OCI-LY7 (cell line): ENCODE measurements at places on chromosomes 1 and 21. TPM values are rescaled to one million over a fixed set of nuclear protein-coding genes. Genes with fewer than 3 reads are reported as not detected.

The CR1L gene
- not detected in 2 replicates for total RNA-seq

The KCNE1 gene
- 0.15 and 0.24 TPM in 2 replicates for total RNA-seq

The SEMA4A gene
- 196 and 205 TPM in 2 replicates for total RNA-seq

The GJA8 gene
- total RNA-seq: not detected in 2 replicates

The PARS2 gene
- total RNA-seq: 5.3 and 6.7 TPM in 2 replicates

The DIO1 gene
- total RNA-seq: not detected in 2 replicates

The CD244 gene
- not detected in 2 replicates for total RNA-seq

The AMPD2 gene
- 56.8 and 66.2 TPM in 2 replicates for total RNA-seq

The CBS gene
- total RNA-seq: 435 and 436 TPM in 2 replicates

The CYP4Z1 gene
- not detected in 2 replicates for total RNA-seq

DNA sequence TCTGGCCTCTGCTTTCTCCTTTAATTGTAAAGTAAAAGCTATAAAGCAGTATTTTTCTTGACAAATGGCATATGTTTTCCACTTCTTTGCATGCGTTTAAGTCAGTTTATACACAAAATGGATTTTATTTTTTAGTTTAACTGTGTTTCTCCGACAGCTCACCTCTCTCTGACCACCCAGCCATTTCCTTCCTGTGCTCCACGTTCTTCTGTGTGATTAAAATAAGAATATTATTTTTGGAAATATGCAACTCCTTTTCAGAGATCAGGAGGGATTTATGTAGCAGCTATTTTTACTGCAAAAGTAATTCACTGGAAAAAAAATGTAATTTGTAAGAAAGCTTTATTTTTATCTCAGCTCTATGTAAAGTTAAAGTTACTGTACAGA, 18.0 kb downstream of the ETS2 start:
- no peak for DNase-seq

DNA sequence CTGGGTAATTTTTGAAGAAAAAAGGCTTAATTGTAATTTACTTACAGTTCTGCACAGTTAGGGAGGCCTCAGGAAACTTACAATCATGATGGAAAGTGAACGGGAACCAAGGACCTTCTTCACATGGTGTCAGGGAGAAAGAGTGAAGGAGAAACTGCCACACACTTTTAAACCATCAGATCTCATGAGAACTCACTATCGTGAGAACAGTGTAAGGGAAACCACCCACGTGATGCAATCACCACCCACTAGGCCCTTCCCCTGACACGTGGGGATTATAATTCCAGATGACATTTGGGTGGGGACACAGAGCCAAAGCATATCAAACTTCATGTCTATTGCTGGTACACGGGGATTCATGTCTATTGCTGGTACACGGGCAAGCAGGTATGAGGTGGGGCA, 5.3 kb upstream of the SFT2D2 start:
- no peak for DNase-seq

DNA sequence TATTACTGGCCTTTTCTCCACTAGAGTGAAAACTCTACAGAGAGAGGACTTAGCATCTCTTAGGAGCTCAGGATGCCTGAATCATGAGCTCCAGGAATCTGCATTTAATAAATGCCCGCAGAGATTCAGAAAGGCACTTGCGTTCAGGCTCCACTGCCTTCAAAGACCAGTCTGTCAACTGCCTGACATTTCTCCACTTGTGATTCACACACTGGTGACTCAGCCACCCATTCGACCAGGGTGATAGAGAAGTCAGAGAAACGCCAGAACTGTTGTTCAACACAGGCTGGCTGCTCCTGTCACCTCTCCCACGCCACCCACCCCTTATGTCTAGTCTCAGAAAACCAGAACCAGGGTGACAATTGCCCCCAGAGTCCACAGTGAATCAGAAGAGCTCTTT, 26.9 kb upstream of the LBR start:
- no peak for DNase-seq

DNA sequence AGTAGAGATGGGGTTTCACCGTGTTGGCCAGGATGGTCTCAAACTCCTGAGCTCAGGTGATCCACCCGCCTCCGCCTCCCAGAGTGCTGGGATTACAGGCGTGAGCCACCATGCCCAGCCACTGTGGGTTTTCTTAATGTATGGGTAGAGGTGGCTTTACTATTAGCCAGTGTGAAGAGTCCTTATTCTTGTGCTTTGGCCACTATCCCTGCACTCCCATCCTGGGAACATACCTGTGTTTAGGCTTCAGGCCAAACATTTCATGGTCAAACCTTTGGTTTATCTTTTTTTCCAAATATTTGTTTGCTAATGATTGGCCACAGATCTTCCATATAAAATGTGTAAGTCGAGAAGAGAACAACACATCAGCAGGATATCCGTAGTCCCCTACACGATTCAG, 16.5 kb downstream of the FMO5 start:
- DNase-seq: no peak

- no peak for DNase-seq
Observed at GRCh38 chr1:11078631-11079030, 18.8 kb upstream of the SRM start.

- DNase-seq: no peak
Observed at GRCh38 chr1:96281491-96281890, 440.1 kb upstream of the PTBP2 start.

DNA sequence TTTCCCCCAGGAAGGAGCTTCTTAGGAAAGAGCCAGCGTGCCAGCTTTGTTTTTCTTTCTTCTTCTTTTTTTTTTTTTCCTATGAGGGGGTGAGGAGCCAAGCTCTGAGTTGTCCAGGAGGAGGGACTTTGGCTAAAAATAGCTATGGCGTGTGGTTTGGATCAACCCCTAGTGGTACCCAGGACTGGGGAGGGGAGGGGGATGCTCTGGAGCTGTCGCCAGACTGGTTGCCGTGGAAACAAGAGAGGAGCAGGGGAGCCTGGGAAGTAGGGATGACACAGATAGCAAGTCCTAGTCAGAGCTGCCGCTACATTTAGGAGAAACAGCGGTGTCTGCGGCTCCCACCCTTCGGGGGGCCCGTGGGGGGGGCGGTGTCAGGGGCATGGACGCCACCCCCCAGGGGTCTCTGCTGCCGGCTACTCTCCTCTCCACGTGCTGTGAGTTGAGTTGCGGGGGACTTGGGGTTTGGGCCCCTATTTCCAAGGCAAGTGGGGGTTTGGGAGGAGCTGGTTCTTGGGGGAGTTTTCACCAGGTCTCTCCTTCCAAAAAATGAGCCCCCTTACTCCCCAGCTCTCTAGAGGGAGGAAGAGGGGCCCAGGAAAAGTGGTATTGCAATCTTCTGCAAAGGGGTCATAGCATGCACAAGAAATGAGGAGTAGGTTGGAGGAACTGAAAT, at the start of gene KCNJ9:
TSS of gene KCNJ9 (plus strand) at position 278 of the 676 bp plus-strand sequence. CDS start 2,493 bp downstream, outside the sequence.
- no peak for DNase-seq

DNA sequence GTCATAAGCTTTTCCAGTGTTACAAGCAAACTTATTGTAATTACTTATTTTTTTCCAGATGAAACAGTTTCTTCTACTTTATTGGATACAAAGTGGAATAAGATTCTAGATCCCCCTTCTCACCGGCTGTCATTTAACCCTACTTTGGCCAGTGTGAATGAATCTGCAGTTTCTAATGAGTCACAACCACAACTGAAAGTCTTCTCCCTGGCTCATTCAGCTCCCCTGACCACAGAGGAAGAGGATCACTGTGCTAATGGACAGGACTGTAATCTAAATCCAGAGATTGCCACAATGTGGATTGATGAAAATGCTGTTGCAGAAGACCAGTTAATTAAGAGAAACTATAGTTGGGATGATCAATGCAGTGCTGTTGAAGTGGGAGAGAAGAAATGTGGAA, 95.5 kb downstream of the ZFYVE9 start:
- no peak for DNase-seq

DNA sequence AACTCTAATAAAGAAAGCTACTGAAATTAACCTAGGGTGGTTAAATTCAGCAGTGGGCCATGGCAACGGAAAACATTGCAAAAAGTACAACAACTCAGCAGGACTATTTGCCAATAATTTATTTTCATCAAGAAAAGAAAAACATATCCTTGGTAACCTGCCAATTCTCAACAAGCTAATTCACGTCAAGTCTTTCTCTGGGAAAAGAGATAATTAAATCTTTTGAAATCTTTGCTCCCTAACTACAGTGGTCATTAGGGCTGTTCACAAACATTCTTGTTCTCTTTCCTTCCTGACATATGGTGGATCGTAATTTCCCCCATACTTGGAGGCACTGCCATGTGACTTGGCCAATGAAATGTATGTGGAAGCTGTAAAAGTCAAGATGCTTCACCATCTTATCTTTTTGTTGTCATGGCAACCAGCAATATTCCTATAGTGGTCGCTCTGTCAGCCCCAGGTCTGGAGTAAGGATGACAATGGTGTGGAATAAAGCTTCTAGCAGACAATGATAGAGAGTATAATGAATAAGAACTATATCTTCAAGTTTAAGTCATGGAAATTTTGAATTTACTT, 29.6 kb upstream of the ZNF326 start:
- DNase-seq: no peak

- DNase-seq: no peak
Observed at GRCh38 chr1:31748365-31748764, 15.8 kb downstream of the ADGRB2 start.

- no peak for DNase-seq
Observed at GRCh38 chr21:39529026-39529425, 77.3 kb downstream of the SH3BGR start.

DNA sequence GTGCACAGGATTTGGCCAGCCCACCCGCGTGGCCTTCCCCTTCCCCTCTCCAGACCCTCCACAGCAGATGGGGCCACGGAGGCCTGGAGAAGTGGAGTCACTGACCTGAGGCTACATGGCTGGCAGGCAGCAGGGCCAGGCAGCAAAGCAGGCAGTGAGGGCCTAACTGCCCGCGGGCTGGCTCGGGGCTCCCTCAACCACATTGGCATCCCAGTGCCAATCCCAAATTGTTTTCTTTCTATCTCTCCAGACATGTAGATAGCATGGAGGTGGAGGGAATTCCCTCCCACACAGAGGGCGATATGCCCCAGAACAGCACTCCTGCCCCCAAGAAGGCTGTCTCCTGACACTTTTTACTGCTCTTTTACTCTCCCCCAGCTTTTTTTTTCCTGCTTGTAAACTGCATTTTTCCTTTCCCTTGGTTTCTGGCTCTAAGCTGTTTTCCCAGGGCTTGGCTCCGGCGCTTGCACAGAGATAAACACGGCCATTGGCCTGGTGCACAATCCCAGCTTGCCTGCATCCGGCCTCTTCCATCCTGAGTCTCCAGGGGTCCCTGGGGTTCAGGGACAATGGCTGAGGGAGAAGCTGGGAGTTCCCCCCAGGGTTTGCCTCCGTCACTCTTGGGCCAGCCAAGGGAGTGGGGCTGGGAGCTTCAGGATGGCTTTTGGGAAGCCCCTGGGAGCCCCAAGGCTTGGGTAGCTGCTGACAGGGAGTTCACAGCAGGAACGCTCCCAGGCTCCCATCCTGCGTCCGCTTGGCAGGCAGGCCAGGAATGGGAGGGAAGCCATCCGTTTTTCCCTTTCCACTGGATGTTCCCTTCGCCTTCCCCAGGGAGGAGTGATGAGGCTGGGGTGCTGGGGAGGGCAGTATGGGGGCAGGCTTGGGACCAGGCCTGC, 7.0 kb downstream of the EPHX1 start:
- DNase-seq: no peak

DNA sequence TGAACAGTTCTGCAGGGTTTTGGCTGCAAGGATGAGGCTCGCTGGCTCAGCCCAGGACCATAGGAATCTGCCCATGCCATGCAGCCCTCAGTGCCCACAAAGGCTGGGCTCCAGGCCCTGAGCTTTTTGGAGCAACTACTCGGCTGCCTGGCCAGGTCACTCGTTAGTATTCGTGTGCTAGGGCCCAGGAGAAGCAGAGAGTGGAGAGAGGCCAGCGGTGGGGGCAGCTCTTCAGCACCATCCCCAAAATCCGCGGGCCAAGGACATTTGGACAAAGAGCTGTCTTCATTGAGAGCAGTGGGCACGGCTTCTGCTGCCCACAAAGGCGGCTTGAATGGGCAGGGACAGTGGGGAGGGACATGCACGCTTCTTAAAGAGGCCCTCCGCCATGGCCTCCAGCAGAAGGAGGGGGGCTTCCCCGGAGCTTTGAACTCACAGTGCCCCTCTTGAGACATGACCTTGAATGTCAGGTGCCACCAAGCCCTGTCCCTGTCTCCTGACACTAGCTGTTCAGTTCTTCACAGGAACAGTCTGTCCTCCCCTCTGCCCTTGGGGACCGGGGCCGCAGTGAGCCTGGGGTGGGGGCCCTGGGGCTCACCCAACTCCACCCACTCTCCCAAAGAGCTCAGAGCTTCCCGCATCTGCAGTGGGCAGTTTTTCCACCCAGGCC, 106.1 kb upstream of the ARHGEF16 start:
- no peak for DNase-seq

DNA sequence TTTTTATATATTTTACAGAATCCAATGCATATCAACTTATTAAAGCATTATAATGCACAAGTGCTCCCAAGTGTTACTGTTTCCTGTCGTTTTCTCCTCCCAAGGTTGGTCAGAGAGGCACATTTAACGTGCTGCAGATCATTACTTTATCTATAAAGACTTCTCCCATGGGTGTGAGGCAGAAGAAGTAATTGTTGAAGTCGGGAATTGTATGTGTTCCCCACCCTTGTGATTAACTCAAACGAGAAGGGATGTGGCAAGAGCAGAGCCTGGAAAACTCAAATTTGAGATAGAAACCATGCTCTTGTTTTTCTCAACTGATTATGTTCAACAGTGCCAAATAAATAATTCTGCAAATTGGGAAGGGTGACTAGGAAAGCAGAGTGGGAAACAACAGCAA, 412.5 kb upstream of the ADAMTS5 start:
- DNase-seq: no peak

GRCh38 chr1:221865808-221866207, 123.9 kb upstream of the DUSP10 start:
- DNase-seq: no peak

- no peak for DNase-seq
Observed at GRCh38 chr1:188170411-188170810, 1341.7 kb downstream of the PLA2G4A start.
